Stimulated activated CD4-positive, alpha-beta T cell treated with anti-CD3 and anti-CD28 coated beads, Interleukin-12 subunit alpha, Interleukin-12 subunit beta, amount 100 ng/mL, for 48 hours (primary cell): ENCODE measurements at places on chromosomes 2 and 18.
A peak's percentile ranks its signal among the peaks of the same experiment; 100 is the strongest.

DNA sequence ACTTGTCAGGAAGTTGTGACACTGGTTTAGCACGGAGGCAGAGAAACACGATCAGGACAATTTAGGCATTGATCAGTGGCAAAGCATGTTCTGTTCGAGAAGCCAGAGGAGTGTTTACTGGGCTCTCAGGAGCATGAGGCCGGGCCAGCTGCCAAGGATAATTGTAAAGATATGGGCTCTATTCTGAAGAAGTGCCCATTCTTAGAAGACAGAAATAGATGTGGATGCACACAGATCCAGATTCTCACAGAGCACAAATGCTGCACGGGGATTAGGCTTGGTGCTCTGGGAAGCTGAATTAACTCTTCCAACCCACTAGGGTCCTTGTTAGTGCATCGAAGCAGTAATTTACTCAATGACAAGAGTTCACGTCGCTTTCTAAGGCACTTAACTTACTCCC, 16.2 kb downstream of the AFF3 start:
- DNase-seq = no peak

DNA sequence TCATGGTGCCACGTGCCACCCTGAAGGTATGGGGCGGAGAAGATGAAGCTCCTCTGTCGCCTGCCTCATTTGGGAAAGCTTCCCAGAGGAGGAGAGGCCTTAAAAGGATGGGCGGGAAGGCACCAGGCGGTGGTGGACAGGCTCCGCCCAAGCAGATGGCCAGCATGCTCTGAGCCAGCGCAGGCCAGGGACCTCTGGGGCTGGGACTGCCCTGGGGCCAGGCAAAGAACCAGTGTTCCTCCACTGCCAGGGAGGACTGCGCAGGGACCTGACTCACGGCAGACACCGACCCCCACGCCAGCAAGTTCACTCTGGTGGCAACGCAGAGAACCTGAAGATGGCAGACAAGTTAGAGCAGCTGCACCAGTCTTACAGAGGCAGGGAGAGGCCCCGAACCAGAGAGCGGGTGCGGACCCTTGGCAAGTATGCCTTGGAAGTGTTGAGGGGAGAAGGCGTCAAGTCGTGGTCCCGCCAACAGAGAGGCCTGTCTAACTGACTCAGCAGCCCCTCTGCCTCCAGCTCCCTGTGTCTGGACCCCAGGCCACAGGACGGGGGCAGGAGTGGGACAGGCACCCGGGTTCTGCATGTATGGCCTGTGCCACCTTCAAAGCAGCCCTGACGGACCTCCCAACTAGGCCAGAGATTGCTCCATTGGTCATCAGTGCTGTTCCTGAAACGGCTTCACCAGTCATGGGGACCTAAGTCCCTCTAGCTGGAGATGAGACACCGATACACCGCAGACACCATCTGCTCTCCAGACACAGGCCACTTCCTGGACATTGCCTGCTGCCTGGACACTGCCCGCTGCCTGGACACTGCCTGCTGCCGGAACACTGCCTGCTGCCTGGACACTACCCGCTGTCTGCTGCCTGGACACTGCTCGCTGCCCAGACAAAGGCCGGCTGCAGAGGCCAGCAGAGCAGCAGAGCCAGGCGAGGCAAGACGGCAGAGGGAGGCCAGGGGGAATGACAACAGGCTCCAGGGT, 124.7 kb downstream of the HDAC4 start:
- no peak for DNase-seq

GRCh38 chr2:110748489-110748867, 16.1 kb downstream of the ACOXL start:
- peak; percentile 59 for DNase-seq

GRCh38 chr2:66548422-66548821, 113.5 kb downstream of the MEIS1 start:
- no peak for DNase-seq

GRCh38 chr2:79936715-79937114, 367.8 kb downstream of the LRRTM1 start:
- DNase-seq = no peak

DNA sequence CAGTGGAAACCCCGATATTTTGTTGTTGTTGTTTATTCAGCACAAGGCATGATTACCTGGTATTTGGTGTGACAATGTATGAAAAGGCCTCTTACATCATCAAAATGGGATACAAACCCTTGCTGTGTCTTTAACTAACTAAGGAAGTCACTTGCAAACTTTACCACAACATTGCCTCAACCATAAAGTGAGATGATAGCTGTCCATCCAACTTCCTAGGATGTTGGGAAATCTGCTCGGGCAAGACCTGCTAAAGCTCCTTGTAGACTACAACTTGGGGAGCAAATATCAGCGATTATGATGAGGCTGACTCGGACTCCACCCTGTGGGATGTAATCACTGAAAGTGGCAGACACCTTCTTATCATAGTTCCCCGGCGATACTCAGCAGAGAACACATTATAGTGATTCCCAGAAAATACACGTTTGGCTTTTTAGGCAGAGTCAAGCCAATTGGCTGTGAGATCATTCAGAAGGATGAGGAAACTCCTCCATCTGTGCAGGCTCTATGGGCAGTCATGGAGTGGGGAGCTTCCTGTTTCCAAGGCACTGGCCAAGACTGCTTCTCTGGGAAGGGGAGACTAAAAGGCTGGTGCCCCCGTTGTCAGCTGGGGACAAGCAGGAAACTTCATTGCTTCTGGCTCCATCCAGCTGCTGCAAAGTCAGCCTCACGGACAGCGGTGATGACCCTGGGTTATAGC, 289.0 kb downstream of the RNF144A start:
- DNase-seq = no peak

- no peak for DNase-seq
Observed at GRCh38 chr2:174846218-174846617, 81.9 kb upstream of the CHRNA1 start.

GRCh38 chr2:116874021-116874420, 940.5 kb upstream of the DDX18 start:
- DNase-seq = no peak
